ENCODE measurements at places on chromosomes 6 and 20.

GRCh38 chr6:68679399-68679798, 44.3 kb downstream of the ADGRB3 start:
- H3K4me3 ChIP-seq: no peak overlapping the region
- H3K27me3 ChIP-seq: no peaks in the 10 kb centered on the region
- no peaks in the 10 kb centered on the region for H3K4me1 ChIP-seq
- H3K36me3 ChIP-seq: no peaks in the 10 kb centered on the region
- H3K27ac ChIP-seq: no peak overlapping the region

GRCh38 chr20:37381621-37382471, 35.9 kb downstream of the SRC start:
- no peaks in the 10 kb centered on the region for H3K27me3 ChIP-seq
- no peaks in the 10 kb centered on the region for H3K36me3 ChIP-seq
- DNase-seq: no peak
- H3K4me1 ChIP-seq: no peaks in the 10 kb centered on the region

GRCh38 chr6:170155464-170156196, 135.2 kb downstream of the DLL1 start:
- no peak overlapping the region for H3K4me3 ChIP-seq
- no peaks in the 10 kb centered on the region for H3K36me3 ChIP-seq
- no peaks in the 10 kb centered on the region for H3K27me3 ChIP-seq

DNA sequence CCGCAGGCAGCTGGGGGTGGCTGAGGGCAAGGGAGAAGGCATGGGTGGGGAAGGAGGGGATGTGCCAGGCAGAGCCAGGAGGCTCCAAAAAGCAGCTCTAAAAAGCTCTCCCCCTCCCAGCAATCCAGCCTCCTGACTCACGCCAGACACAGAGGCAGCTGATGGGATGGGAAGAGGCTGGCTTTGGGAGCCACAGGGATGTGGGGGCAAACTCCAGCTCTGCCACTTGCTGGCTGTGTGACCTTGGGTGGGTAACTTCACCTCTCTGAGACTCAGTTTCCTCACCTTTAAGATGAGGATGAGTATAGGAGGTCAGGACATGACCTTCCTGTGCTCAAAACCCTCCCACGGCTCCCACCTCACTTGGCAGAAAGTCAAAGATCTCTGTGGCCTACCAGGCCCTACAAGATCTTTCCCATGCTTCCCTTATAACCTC, 148.9 kb downstream of the CEBPB start:
- no peaks in the 10 kb centered on the region for H3K27me3 ChIP-seq
- no peaks in the 10 kb centered on the region for H3K36me3 ChIP-seq
- peak; percentile 76 for DNase-seq
- no peaks in the 10 kb centered on the region for H3K4me1 ChIP-seq
- H3K4me3 ChIP-seq: no peak overlapping the region
- H3K27ac ChIP-seq: peak overlapping the region; percentile 90

DNA sequence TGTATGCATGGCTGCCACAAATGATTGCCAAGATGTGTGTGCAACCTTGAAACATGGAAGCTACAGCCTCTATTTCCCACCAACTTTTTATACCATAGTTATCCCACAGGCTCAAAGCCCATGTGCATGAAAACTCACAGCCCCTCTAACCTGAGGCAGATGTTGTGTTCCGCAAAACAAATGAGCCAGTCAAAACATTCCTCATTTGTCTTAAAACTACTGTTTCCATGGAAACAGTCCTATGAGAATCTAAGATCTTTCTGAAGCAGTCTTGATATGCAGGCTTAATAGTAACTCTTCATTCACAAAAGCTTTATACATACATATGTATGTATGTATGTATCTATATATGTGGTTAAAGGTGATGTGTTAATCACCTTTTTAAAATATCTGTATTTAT, 31.2 kb upstream of the MANEA start:
- no peaks in the 10 kb centered on the region for H3K36me3 ChIP-seq
- no peak for DNase-seq
- H3K27ac ChIP-seq: no peak overlapping the region
- no peaks in the 10 kb centered on the region for H3K27me3 ChIP-seq

GRCh38 chr6:32792901-32793435, 23.8 kb downstream of the HLA-DOB start:
- H3K27me3 ChIP-seq: no peaks in the 10 kb centered on the region
- H3K4me1 ChIP-seq: no peaks in the 10 kb centered on the region
- H3K27ac ChIP-seq: no peak overlapping the region

DNA sequence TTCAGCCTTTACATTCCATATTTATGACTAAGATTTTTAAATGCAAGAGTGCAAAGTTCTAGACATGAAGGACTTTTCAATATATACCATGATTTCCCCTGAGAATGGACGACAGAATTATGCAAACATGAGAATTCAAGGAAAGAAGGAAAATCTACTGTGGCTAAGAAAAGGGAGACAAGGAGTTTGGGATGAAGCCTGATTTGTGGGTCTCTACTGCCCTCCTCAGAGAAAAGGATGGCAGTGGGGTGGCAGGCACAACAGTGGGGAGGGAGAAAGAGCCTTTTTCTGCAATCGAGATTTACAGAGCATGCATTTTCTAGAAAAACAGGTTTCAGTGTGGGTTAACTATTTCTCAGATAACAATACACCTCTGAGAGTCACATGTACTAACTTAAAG, 466.9 kb upstream of the NRSN1 start:
- H3K36me3 ChIP-seq: no peaks in the 10 kb centered on the region
- DNase-seq: no peak
- H3K27me3 ChIP-seq: no peaks in the 10 kb centered on the region

DNA sequence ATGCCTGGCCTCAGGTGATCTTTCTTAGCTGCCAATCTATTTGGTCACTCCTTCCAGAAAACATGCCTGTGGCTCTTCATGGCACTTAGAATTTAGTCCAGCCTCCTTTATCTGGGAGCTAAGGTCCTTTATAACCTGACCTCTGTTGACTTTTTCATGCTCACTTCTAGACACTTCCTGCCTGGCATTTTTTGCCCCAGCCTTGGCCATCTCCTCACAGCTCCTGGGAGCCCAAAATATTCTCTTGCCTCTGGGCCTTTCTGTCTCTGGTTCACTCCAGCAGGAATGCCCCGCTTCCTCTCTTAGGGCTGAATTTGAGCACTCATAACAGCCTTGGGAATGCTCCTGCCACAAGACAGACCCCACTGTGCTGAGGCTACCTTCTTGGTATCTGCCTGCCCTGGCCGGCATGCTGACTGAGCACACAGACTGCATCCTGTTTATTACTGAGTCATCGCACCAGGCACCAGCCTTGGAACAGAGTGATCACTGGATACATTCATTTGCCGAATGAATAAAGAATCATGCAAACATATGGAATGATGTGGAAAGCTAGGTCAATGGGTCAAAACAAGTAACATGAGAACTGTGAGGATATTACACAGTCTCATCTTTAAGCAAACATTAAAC, 5.8 kb upstream of the EEF1E1 start:
- no peaks in the 10 kb centered on the region for H3K27me3 ChIP-seq
- no peak overlapping the region for H3K4me3 ChIP-seq
- DNase-seq: no peak
- no peak overlapping the region for H3K27ac ChIP-seq

DNA sequence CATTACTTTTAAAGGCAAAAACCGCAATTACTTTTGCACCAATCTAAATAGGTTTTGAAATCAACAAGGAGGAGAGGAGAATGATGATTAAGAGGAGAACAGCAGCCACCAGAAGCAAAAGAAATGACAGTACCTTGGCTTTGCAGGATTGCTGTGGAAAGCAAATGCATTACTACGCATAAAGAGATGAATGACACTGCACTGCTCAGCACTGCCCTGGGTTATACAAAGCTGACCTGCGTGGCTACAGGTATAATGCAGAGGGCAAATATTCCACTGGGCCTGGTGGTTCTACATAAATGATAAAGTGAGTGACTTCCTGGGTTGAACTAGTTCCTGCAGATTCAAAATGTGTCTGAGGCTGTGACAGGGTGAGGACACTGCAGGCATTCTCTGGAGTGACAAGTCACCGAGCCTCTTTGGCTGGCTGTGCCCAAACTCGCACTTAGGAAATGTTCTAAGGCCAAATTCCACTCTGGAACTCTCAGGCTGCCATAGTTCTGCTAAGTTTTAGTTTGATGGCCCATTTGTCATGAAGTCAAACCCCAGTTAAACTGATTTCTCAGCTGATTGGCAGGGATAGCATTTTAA, 78.6 kb downstream of the INSM1 start:
- no peak overlapping the region for H3K27ac ChIP-seq
- DNase-seq: no peak
- H3K36me3 ChIP-seq: no peaks in the 10 kb centered on the region
- no peaks in the 10 kb centered on the region for H3K4me1 ChIP-seq

DNA sequence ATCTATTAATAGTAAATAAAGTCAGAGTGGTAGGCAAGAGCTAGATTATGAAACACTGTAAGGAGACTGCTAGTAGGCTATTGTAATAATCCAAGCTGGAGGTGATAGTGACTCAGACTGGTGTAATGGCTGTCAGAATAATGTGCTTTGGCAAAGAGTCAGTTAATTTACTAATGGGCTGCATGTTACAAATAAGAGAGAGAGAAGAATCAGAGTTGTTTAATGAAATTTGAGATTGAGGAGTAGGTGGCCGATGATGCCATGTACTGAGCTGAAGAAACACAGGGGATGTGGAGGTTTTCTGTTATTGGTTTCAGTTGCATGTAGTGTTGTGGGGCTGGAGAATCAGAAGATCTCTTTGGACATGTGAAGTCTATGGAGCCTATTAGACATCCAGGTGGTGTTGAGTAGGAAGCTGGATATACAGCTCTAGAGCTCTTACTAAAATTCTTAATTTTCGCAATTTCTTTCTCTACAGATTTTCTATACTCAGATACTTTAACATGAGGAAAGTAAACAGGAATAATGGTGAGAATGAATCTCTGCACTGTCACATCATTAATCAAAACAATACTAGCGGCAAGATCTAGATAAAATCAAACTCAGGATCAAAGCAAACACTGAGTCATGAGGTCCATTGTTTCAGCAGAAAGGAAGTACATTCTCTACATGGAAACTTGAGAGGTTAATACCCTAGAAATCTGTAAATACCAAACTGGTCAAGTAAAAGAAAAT, 167.7 kb downstream of the SIM1 start:
- DNase-seq: no peak
- no peak overlapping the region for H3K4me3 ChIP-seq
- no peak overlapping the region for H3K27ac ChIP-seq
- no peaks in the 10 kb centered on the region for H3K36me3 ChIP-seq

- no peaks in the 10 kb centered on the region for H3K36me3 ChIP-seq
- no peaks in the 10 kb centered on the region for H3K4me1 ChIP-seq
- H3K27me3 ChIP-seq: no peaks in the 10 kb centered on the region
- peak overlapping the region; percentile 79 for H3K27ac ChIP-seq
- H3K4me3 ChIP-seq: no peak overlapping the region
- DNase-seq: peak; percentile 33
Observed at GRCh38 chr20:58571693-58572427, 56.7 kb upstream of the APCDD1L start.

DNA sequence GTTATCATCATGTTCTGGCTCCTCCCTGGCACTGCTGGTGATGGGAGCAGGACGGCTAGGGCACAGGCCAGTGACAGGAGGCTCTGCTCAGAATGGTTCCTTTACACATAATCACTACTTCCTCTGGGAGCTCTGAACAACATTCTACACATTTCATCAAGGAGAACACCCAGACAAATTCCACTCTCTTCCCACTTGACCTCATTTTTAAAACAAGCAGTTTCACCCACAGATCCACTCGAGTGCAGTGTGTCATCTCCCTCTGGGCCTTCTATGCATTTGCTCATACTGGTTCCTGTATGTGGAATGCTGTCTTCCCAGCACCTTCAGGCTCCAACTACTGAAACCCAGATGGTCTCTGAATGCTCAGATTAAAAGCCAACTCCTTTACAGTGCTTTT, 84.8 kb downstream of the ELOVL5 start:
- no peaks in the 10 kb centered on the region for H3K36me3 ChIP-seq
- no peak for DNase-seq
- no peaks in the 10 kb centered on the region for H3K27me3 ChIP-seq
- no peak overlapping the region for H3K4me3 ChIP-seq
- H3K27ac ChIP-seq: no peak overlapping the region

Measured in uterus (tissue), 4 donors.